ENCODE measurements at places on chromosomes 3 and 15.
A peak's percentile ranks its signal among the peaks of the same experiment; 100 is the strongest.

GRCh38 chr15:67955252-67955651 lies 98.9 kb upstream of the PIAS1 start:
- no peak for DNase-seq

GRCh38 chr15:59232476-59232875 lies 25.8 kb downstream of the LDHAL6B start:
- DNase-seq = no peak

- peak; percentile 41 for DNase-seq
Observed at GRCh38 chr3:51024765-51025632, 350.3 kb downstream of the DOCK3 start.

DNA sequence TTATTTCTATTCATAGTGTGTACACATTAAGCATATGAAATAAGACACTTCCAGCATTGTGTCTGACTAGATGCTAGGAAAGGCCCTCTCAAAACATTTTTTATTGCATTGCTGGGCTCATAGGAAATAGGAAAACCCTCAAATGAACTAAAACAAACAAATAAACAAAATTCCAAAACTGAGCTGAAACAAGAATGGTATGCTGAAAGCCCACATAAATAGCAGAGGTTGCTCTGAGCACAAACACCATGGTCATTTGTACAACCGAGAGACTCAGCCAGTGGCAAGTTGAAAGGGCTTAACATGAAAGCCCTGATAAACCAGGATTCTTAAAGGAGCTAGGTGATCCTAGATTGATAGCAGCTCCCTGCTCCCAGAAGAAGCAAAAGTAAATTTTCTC lies 310.0 kb upstream of the WNT5A start:
- DNase-seq = no peak

DNA sequence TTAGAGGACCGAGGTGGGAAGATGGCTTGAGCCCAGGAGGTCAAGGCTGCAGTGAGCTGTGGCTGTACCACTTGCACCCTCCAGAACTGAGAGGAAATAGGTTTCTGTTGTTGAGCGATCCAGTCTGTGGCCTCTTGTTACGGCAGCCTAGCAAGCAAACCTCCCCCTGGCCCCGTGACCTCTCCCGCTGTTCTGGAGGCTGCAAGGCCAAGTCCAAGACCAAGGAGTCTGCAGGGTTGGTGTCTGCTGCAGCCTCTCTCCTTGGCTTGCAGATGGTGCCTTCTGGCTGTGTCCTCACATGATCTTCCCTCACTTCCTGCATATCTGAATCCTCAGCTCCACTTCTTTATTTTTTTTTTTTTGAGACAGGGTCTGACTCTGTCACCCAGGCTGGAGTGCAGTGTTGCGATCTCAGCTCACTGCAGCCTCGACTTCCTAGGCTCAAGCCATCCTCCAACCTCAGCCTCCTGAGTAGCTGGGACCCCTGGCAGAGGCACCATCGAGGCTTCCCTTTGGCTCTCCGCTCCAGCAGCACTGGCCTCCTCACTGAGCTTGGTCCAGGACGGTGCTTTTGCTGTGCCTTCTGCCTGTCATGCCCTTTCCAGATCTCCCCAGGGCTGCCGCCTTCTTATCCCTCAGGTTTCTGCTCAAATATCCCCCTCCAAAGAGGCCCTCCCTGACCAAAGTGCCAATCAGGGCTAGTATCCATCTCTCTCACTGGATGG lies 18.0 kb upstream of the PLXND1 start:
- DNase-seq = no peak

DNA sequence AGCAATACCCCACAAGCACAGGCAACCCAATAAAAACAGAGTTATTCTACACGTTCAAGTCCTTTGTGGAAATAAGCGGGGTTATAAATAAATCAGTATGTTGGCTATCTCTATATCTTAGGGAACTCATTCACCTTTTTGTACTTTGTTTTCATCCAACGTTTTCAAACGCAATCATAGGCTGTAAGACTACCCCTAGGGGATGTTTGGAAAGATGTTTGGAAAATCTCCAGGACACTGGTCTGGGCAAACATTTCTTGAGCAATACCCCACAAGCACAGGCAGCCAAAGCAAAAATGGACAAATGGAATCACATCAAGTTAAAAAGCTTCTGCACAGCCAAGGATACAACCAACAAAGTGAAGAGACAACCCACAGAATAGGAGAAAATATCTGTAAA lies 70.1 kb downstream of the CLDN11 start:
- DNase-seq = no peak

All from activated CD8-positive, alpha-beta memory T cell treated with anti-CD3 and anti-CD28 coated beads for 1 hour (primary cell).